EL (cell line): ENCODE measurements at places on chromosomes 4 and X.

- DNase-seq = no peak
Observed at GRCh38 chrX:13126775-13127174, 82.4 kb upstream of the FAM9C start.

GRCh38 chrX:132004728-132005127 is 18.4 kb upstream of the STK26 start:
- DNase-seq = no peak

DNA sequence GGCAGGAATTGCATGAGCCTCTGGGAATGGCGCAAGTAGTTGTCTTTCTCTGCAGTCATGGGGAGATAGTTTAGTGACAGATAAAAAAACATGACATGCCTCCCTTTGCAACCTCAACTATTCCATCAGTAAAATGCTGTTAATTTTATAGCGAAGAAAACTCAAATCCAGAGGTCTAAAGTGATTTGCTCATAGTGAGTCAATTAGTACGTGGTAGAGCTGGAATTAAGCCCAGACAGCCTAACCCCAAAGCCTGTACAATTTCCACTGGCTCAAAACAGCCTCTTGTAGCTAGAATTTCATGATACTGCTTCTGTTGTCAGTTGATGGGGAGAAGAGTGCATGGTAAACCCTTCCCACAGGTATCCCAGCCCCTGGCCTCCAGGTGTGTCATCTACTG is 81.3 kb upstream of the TRPC5 start:
- no peak for DNase-seq

GRCh38 chr4:118983293-118983692 is 94.6 kb downstream of the SYNPO2 start:
- no peak for DNase-seq

GRCh38 chrX:16552546-16552945 is 97.4 kb upstream of the S100G start:
- DNase-seq = peak; percentile 41

GRCh38 chr4:47860305-47860704 is 22.4 kb upstream of the CORIN start:
- DNase-seq = no peak

- DNase-seq = peak; percentile 74
Observed at GRCh38 chrX:43958529-43958928, 14.7 kb downstream of the NDP start.

- DNase-seq = no peak
Observed at GRCh38 chr4:79083406-79084010, 144.3 kb upstream of the PAQR3 start.

DNA sequence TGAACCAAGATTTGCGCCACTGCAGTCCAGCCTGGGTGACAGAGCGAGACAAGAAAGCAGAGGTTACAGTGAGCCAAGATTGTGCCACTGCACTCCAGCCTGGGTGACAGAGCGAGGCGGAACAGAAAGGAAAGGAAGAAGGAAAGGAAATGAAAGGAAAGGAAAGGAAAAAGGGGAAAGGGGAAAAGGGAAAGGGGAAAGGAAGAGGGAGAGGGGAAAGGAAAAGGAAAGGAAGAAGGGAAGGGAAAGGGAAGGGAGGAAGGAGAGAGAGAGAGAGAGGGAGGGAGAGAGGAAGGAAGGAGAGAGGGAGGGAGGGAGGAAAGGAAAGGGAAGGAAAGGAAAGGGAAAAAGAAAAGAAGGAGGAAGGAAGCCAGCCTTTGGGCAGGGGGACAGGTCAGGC is 76.6 kb downstream of the PRKX start:
- DNase-seq = no peak

DNA sequence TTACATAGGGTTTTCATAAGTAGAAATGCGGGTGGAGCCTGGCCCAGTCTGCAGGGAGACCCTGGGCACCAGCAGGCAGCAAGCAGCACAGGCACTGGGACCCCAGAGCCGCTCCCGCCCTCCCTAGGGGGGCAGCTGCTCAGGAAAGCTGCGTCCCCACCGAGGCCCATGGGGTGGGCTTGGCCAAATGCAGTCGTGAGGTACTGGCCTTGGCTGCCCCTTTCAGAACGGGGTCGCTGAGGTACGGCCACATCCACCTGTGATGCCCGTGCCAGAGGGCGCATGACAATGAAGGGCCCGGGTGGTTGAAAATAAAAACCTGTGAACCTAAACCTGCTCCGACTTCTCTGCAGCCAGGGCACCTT is 16.7 kb downstream of the TMEM175 start:
- no peak for DNase-seq

- peak; percentile 20 for DNase-seq
Observed at GRCh38 chr4:147157860-147158701, 212.4 kb upstream of the TTC29 start.

DNA sequence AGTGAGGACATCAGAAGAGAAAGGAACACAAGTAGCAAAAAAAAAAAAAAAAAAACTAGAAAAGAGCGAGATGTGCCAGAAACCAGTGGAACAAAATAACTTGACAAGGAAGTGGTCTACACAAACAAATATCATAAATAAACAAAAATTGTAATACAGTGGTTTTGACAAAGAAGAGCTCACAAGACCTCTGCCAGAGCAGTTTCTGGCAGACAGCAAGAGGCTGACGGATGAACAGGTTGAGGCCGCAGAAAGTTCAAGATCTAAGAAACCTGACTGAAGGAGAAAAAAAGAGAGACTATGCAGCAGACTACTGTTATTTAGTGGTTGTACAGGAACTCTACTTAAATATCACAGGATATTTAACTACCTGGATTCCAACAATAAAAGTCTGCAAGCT is 66.2 kb downstream of the MAB21L2 start:
- no peak for DNase-seq

DNA sequence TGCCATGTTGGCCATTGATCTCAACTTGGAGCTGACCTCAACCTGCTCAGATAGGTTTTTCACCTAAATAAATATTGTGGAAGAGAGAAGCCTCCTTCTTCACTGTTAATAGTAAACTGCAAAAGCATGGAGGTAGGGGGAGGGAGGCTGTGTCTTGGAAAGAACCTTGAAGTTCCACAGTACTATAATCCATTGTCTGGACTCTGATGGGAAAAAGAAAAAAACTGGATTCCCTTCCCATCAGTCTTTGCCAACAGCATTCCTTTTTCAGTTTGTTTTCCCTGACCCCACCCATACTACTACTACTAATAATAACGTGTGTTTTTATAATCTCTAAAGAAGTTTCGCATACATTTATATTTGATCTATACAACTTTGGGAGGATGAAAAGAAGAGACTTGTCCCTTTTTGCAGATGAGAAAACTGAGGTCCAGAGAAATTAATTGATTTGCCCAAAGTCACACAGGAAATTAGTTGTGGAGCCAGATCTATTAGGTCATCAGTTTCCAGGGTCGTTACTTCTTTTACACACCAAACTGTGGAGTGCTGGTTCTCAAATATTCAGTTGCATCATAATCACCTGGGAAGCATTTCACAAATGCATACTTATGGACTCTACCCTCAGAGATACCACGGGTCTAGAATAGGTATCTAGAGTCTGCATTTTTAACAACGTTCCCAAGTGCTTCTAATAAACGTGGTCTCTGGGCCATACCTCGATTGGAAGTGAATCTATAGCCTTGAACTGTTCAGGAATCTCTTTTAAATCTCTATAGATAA is 59.1 kb downstream of the LUZP4 start:
- DNase-seq = no peak

GRCh38 chr4:94615451-94615850 is 142.3 kb upstream of the BMPR1B start:
- no peak for DNase-seq

GRCh38 chr4:147794314-147794680 is 62.4 kb downstream of the ARHGAP10 start:
- DNase-seq = no peak

DNA sequence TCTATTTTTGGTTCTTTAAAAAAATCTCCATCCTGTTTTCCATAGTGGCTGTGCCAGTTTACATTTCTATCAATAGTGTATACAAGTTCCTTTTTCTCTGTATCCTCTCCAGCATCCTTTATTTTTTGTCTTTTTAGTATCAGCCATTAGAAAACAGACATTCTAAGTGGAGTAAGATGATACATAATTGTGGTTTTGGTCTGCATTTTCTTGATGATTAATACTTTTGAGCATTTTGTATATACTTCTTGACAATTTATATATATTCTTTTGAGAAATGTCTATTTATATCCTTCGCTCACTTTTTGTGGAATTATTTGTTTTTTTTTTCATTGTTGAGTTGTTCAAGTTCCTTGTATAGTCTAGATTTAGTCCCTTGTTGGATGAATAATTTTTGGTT is 382.2 kb upstream of the SPOCK3 start:
- DNase-seq = peak; percentile 23

GRCh38 chrX:63746278-63746677 is 38.7 kb downstream of the ARHGEF9 start:
- no peak for DNase-seq

DNA sequence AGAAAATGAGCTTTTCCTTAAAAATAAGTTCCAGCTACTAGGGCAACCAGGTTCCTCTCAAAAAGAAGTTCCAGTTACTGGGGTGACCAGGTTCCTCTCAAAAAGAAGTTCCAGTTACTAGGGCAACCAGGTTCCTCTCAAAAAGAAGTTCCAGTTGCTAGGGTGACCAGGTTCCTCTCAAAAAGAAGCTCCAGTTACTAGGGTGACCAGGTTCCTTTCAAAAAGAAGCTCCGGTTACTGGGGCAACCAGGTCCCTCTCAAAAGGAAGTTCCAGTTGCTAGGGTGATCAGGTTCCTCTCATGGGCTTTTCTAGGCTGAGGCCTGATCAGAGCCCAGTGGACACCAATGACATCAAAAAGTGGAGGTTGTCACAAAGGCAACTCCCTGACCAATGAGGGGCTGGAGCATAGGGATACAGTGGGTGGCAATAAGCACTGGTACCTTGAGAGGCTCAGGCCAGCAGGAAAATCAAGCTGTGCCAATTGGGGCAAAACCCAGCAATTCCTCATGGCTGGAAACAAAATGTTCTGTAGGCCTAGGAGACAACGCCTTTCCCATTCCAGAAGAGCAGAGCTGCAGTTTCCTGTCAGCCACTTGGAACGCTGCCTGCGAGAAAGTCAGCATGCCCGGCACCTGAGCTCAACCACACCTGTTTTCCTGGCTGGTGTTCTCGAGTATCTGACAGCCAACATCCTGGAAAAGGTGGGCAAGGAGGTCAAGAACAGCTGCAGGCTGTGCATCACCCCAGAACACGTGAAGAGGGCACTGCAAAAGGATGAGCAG is 12.3 kb upstream of the SYTL5 start:
- no peak for DNase-seq

DNA sequence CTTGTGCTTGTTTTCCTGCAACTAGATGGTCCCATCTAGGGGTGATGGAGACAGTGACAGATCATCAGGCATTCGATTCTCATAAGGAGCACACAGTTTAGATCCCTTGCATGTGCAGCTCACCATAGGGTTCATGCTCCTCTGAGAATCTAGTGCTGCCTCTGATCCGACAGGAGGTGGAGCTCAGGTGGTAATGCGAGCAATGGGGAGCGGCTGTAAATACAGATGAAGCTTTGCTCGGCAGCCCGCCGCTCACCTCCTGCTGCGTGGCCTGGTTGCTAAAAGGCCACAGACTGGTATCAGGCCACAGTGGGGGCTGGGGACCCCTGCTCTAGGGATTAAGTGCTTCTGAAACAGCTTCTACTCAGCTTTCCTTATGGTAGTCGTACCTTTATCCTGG is 28.5 kb upstream of the CCDC110 start:
- no peak for DNase-seq

DNA sequence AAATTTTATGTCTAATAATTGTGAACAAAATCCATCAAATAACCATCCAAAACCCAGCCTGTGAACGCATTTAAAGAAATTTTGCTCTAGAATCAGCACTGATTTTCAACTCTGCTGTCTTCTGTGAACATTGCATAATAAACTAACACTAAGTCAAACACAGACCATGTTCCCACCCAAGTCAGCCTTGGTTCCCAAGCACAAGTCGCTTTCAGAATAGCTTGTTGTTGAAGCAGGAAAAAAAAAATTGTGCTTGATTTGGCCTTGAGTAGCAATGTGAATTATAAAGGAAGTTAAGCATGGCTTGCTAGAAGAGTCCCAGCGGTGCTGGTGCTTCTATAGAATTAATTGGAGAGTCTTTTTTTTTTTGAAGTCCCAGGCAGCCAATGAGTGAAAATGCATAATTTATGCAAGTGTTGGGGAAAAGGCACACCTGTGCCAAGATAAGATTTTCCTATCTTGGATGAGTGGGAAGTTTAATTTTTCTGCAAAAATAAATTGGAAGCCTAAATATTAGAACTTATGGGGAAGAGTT is 42.1 kb downstream of the HHIP start:
- DNase-seq = no peak

DNA sequence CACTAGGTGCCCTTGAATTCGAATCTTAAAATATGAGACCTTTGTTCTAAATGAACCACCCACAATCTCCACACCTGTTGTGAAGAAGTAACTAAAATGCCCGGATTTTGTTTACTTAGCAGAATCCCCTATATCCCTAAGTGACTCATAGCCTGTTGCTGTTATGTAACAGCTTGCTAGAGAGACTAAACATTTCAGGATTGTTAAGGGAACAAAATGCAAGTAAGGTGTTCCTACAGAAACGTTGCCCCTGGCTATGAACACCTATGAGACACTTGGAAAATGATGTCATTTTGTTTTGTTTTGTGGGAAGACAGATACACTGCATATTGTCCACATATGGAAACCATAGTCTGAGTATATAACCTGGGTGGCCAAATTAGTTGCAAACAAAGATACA is 24.2 kb upstream of the MXRA5 start:
- no peak for DNase-seq

GRCh38 chr4:80079255-80079923 is 6.4 kb upstream of the ANTXR2 start:
- DNase-seq = no peak

- no peak for DNase-seq
Observed at GRCh38 chr4:132646186-132646585, 502.9 kb upstream of the PCDH10 start.

- DNase-seq = peak; percentile 89
Observed at GRCh38 chr4:55948726-55949481, at the start of gene CEP135. Gene CEP135 (plus strand): TSS chr4:55948945. CDS start chr4:55952131, 3,186 bp downstream.

- DNase-seq = peak; percentile 91
Observed at GRCh38 chr4:33837043-33837838, 2407.1 kb downstream of the ARAP2 start.

DNA sequence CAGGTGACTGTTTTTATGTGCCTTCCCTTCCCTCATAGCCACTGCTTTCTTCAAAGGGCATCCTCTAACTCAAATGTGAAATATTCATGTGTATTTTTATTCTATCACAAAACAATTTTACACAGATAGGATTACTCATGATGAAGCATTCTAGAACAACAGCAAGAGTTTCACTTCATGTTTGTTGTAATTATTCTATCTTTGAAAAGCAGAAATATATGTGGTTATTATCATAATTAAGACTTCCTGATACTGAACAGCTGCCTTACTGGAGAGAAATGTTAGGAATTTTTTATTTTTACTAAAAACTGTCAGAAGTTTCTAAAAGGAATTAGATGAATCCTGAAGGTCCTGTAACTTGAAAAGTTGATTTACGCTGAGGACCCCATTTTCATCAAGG is 229.1 kb downstream of the PALLD start:
- no peak for DNase-seq

DNA sequence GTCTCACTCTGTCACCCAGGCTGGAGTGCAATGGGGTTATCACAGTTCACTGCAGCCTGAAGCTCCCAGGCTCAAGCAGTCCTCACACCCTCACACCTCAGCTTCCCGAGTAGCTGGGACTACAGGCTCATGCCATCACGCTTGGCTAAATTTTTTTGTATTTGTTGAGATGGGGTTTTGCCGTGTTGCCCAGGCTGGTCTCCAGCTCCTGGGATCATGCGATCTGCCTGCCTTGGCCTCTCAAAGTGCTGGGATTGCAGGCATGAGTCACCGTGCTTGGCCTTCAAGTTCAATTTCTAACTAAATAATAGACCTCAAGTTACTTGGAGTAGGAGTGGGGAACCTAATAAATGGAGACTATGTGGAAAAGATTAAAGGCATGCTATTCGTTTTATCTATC is 48.9 kb downstream of the MND1 start:
- DNase-seq = peak; percentile 81

GRCh38 chr4:122914938-122915337 is 7.5 kb downstream of the NUDT6 start:
- peak; percentile 59 for DNase-seq
